ENCODE measurements at places on chromosomes 5 and 9.

GRCh38 chr5:74919487-74919886, 53.3 kb upstream of the FAM169A start:
- no peak for DNase-seq

- DNase-seq: no peak
Measured at GRCh38 chr9:77215874-77216273, 38.5 kb downstream of the VPS13A start.

DNA sequence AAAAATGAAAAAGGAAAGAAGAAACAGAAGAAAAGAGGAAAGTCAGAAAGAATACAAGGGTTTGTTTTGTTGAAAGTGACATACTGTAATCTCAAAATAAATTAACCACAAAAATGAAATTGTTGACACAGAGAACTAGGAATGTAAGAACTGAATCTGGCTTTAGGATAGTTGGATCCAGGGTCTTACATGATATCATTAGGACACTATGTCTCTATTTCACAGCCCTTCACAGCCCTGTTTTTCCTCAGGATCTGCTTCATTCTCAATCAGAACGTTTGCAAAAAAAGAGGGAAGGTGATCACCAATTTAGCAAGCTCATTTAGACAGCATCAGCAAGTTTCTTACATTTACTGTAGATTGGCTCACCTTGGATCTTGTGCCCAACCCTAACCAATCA, 188.5 kb upstream of the NREP start:
- DNase-seq: no peak

GRCh38 chr5:116475338-116475737, 99.3 kb downstream of the SEMA6A start:
- DNase-seq: no peak

DNA sequence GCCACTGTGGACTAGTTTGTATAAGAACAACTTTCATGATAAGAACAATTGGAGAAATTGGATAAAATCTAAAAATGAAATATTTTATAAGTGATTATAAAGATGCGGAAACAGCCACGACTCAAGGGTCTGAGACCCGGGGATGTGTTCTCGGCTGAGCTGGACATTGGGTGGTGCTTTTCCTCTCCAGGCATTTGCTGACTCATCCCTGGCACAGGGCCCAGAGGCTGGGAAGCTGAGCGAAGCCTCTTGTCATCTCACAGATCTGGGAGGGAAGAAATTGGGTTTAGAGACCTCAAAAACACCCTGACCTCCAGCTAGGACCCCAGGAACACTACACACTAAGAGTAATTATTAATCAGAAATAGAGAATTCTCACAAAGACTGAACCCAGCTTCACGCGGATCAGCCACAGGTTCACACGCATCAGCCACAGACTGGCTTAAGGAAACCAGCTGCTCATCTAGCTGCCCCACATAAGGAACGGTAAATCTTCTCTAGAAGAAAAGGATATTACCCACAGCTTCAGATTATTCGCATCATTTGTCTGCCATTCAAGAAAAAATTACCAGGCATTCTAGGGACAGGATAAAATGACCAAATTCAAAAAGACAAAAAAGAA, 2.8 kb upstream of the OR2V1 start:
- peak; percentile 62 for DNase-seq

DNA sequence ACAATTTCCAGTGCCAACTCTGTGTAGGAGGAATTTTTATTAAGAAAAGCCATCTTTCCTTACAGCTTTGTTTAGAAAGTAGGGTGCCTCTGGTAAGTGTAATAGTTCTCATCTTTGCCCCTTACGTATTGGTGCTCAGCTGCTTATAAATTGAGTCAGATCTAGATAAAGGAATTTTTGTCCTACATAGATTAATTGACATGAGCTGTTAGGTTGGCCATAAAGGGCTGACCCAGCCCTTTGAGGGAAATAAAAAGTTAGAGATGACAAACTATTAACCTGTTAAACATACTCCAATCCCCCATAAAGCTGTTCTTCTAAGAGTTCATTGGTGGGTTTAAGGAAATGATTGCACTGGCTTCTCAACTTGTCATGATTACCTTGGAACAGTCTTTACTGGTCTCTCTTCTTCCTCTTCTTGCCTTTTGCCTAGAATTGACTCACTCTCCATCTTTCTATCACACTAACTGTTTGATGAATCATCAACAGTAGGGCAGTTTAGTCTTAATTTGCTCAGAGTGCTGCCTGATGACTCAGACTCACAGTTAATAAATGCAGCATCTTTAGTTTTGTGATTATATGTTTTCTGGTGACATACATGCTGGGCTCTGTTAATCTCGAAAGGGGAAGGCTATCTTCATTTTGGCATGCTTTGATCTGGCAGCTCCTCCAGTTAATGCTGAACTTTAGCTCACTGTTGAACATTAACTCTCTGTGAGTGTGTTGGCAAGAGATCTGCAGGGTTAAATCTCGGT, 51.7 kb downstream of the ARHGAP26 start:
- DNase-seq: peak; percentile 89

DNA sequence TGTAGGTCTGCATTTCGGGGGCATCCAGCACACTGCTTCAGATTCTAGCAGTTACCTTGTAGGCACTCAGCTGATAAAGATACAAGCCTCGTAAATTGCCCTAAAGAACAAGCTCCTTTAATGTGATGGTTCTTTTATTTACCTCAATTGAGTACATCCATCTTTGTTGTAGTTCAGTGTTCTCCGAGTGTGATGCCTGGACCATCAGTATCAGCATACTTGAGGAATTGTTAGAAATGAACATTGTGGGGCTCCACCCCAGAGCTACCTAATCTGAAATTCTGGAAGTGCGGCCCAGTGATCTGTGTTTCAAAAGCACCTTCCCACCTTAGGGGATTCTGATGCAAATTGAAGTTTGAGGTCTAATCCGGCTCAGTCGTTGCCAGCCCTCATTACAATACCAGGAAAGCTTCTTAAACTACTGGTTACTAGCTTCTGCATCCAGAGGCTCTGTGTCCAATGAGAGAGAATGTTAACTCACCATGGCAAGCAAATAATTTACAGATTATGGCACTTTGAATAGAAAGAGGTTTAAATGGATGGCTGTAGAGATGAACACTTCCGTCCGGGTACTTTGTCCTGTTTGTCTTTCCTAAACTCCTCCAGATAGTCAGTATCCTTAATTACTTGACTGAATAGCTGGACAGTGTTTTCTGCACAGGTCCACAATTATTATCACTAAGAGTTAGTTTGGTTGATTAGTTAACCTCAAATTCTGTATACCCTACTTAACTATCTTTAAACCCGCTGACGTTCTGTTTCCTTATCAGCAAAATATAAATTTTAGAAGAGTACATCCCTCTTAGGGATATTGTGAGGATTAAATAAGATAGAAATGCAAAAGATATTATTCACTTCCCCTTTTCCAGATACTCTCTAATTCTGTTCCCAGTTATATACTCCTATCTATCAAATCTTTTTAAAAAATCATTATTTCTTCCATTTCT, 47.9 kb downstream of the RAI14 start:
- no peak for DNase-seq
